ENCODE measurements at places on chromosomes 4 and X.
A peak's percentile ranks its signal among the peaks of the same experiment; 100 is the strongest.

DNA sequence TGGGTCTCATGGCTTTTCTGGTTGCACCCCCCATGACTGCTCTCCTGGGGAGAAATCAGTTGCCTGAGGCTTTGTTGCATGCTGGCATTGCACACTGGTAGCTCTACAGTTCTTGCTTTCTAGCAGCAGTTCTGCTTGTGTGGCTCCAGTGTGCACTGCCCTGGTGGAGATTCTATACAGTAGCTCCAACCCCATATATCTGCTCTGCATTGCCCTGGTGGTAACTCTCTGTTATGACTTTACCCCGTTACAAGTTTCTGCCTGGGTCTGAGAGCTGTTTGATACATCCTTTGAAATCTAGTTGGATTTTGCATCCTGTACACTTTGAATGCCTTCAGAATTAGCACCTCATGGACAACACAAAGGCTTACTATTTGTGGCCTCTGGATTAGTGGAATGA lies 241.4 kb upstream of the EPHA5 start:
- DNase-seq: no peak

DNA sequence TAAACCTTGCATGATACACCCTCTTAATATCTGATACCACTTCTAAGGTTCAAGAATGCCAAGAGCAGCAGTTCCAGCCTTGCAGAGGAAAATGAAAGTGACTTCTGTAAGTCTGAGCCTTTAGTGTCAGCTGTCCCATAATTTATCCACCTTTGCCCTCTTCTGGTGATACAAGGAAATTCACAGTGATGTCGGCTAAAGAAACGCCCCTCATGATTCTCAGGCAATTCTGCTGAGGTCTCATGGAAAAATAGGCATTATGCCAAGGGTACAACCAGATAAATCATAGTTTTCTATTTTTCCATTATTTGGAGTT lies 172.2 kb upstream of the CXCL13 start:
- peak; percentile 37 for DNase-seq

DNA sequence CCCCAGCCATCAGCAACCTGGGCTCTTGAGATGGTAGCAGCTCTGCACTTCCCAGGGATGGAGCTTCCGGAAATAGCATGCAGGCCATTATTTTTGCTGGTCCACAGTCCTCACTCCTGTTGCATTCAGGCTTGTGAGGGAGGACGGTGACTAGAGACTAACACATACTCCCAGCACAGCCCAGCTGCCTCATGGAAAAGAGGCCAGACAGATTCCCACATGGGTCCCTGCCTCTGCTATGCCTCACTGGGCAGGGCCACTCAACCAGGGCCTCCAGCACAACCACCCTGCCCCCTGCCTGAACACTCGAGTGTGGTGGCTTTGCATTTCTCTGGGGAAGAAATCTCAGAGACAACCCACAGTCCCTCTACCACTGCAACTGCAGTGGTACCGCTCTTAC lies 1195.1 kb downstream of the PCDH18 start:
- DNase-seq: no peak

- no peak for DNase-seq
Observed at GRCh38 chr4:47498899-47499298, 13.8 kb downstream of the ATP10D start.

DNA sequence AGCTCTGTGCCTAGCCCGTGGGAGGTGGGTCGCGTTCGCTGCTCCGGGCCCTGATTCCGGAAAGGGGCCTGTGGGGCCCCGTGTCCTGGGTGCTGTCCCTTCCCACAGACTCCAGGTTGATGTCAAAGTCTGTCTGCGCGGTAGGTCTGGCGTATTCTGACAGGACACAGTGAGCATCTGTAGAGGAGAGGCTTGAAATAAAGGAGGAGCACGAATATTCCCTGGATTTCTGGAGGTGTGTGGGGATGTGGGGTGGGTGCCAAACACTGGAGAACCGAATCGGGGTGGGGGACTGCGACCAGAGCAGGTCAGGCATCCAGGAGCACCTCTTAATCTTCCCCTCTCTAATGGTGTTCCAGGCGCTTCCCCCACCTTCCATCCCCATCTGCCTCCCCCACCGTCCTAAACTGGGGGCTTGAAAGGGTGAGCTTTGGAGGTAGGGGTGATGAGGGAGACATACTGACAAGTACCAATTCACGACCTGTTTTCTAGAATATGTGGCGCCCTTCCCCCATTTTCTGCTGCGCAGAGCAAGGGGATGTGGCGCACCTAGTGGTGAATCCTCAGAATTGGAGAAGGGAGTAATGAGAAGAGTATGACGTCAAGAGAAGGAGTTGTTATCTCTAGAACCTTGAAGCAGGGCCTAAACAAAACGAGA lies 877 bp downstream of the GPRASP1 start:
- peak; percentile 54 for DNase-seq

DNA sequence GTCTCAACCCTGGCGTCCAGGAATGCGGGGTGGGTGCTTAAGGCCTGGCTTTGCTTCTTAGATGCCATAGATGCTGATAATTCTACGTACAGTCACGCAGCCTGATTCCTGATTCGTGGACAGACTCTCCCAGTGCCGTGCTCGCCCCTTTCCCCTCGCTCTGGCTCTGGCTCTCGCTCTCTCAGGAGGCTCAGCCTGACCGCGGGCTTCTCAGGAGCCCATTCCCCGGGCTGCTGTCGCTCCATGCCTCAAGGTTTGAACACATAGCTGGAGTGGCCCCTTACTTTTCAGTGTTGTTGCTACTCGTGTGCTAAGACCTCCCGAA lies 59.2 kb upstream of the ZC4H2 start:
- DNase-seq: peak; percentile 49

DNA sequence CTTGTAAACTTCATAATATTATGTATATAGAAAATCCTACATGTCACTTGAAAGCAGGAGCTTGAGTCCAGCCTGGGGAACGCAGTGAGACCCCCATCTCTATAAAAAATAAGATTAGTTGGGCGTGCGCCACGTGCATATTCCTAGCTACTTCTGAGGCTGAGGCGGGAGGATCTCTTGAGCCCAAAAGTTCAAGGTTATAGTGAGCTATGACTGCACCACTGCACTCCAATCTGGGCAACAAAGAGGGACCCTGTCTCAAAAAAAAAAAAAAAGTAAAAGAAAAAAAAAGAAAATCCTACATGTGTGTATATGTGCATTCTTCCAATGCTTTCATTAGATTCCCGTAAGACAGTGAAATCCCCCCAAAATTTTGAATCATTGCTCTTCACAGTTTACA lies 1.7 kb downstream of the SEC31A start:
- peak; percentile 12 for DNase-seq

DNA sequence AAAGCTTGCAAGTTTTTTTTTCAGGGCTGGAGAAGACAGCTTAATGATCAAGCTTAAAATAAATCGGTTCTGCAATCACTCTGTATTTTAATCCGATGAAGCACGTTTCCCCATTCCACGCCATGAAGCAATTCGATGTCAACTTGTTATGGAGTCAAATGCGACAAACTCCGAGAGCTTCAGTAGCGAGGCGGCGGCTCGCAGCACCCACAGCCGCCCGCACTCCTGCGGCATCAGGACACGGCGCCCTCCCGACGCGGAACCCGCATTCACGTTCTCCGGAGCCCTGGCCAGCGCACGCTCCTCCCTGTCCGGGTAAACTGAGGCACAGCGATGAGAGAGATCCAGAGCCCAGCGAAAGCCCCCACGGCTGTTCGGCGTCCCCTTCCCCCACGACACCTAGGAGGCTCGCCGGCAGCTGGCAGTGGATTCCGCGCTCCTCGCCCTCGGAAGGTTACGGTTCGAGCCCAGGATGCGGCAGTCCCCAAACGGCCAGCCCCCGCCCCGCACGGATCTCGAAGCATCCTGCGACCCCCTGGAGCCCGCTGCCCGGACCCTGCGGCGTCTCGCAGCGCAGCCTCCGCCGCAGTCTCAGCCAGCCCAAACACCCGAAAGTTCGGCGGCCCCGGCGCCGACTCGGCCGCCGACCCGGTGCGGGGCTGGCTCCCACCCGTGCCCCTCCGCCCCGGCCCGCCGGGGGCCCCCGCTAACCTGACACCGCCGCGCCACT lies 507 bp downstream of the MFAP3L start:
- peak; percentile 14 for DNase-seq
